ENCODE measurements at places on chromosomes 12 and 14.
A peak's percentile ranks its signal among the peaks of the same experiment; 100 is the strongest.

DNA sequence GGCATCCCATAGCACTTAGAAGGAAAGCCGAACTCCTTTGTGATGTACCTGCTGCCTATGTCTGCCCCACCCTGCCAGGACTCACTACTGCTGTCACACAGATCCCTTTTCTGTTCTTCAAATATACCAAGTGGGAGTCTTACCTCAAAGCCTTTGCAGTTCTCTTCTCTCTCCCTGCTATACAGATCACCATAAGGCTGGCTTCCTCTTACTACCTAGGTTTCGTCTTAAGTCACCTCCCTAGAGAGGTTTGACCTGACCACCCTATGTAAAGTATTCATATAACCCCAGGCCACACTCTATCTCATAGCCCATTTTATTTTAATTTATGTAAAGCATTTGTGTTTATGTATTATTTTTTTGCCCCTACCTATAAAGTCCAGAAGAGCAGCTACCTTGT is 117.6 kb downstream of the CRADD start:
- no peak for DNase-seq

DNA sequence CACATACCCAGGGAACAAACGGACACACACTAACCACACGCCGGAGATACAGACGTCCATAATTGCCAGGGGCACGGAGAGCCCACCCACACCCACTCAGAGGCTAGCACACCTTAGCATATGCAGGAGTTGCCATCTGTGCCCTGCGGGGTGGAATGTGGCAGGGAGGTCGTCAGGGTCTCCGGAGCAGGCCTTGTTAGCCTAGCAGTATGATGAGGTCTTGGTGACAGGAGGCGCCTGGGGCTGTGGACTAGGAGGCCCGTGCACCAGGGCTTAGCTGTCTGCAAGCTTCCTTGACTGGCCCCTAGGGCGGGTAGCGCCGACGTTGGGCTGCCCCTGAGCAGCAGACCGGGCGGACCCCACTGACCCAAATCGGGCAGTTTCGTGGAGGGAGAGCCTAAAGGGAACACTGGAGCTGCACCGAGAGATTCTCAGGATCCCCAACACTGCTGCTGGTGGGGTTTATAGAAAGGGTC is 10.0 kb downstream of the STAC3 start:
- DNase-seq = no peak

DNA sequence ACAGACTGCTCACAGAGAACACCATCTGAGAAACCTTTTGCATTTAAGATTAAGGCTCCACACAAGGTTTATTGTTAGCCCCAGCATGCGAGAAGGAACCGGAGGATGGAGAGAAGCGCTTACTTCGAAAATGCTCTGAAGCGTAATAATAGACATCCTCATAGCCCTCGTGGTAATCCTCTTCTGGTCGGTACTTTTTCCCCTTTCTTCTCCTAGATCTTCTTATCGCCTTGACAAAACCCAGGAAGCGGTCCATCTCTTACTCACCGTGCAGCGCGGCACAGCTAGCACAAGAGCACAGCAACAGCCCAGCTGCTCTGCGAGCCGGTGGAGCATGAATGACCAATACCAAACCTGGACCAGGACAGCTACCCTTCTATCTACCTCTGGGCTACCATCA is 125.1 kb upstream of the GRIP1 start:
- peak; percentile 9 for DNase-seq

- DNase-seq = no peak
Observed at GRCh38 chr12:4135919-4136605, 137.5 kb upstream of the CCND2 start.

DNA sequence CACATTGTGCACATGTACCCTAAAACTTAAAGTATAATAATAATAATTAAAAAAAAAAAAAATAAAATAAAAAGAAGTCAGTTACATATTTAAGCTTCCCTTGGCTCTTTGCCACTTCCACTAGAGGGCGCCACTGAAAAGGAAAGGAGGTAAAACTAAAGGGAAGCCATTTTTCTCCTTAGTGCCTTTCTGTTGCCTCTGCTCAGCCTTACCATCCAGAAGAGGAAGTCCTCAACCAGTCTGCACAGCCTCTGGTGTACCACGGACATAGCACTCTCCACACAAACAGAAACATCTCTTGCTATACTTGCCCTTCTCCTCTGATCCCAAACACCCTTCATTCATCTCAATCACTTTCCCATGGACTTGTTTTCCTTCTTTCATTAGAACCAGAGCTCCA is 169.0 kb upstream of the EEA1 start:
- no peak for DNase-seq

GRCh38 chr12:126974779-126975178 is 1292.2 kb upstream of the TMEM132C start:
- DNase-seq = no peak

- DNase-seq = no peak
Observed at GRCh38 chr12:115223991-115224390, 540.0 kb upstream of the TBX3 start.

- DNase-seq = no peak
Observed at GRCh38 chr12:33752854-33753253, 269.4 kb upstream of the ALG10 start.

GRCh38 chr14:55756078-55756477 is 176.1 kb downstream of the KTN1 start:
- DNase-seq = no peak

GRCh38 chr12:43826681-43827080 is 9.2 kb upstream of the TMEM117 start:
- no peak for DNase-seq

- no peak for DNase-seq
Observed at GRCh38 chr12:21786041-21786531, 11.6 kb upstream of the KCNJ8 start.

Measured in spinal cord (tissue), 10 donors.